A172 (cell line): ENCODE measurements at places on chromosomes 11 and 22. TPM values are rescaled to one million over a fixed set of nuclear protein-coding genes. Genes with fewer than 3 reads are reported as not detected.

Gene CBLIF
- not detected in 2 replicates for total RNA-seq

Gene TNNI2
- not detected in 2 replicates for total RNA-seq

Gene OR4C3
- total RNA-seq, result not detected in 2 replicates

- DNase-seq, result no peak
These were observed 1.0 kb downstream of the RTN3 start for GRCh38 chr11:63682066-63683021.

DNA sequence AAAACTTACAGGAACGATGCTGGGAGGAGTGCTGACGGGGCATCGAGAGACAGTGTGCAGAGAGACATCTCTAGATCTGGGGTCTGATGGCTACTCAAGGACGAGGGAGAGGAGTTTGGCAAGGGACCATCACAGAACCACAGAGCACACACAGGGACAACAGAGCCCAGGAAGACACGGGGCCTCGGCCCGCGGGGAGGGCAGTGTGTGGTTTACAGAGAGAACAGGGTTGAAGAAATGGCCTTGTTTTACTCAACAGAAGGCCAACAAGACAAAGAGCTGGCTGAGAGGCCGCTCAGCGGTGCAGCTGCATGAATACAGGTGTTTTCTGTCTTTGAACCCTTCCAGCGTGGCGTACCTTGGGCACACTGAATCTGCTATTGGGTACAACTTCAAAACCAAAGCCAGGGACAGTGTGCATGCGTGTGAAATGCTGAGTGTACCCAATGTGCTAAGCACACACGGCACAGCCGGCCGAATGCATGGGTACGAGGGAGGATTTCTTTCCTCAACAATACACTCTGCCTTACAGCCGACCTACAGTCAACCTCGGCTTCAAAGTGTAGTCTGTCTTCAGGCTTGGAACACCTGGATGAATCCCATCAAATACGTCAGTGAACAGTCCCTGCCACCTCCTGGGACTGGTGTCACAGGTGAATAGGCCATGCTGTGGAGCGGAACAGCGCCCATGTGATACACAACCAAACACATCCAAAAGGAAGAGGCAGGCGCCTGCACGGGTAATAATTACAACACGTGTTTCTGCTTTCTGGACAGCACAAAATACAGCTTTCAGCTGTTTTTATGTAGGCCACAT is 20.7 kb upstream of the BID start:
- DNase-seq, result no peak

GRCh38 chr22:21652010-21652546 is 10.0 kb downstream of the SDF2L1 start:
- DNase-seq, result peak; percentile 28

DNA sequence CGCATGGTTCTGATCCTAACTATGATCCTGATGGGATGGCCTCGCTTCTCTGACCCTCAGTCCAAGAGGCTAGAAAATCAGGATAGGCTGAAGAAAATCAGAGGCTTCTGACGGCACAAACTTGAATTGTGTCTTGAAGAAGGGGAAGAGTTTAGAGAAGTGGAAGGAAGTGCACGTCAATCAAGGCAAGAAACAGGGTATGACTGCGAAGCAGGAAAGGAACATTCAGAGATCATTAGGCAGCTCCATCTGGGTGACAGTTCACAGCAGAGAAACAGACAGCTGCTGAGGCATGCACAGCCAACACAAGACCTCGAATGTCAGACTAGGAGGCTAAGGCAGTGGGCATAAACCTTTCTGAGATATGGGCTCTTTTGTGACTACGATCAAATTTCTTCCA is 29.3 kb downstream of the CLPB start:
- no peak for DNase-seq

GRCh38 chr11:70201882-70202861 is 924 bp upstream of the FADD start:
- DNase-seq, result no peak

DNA sequence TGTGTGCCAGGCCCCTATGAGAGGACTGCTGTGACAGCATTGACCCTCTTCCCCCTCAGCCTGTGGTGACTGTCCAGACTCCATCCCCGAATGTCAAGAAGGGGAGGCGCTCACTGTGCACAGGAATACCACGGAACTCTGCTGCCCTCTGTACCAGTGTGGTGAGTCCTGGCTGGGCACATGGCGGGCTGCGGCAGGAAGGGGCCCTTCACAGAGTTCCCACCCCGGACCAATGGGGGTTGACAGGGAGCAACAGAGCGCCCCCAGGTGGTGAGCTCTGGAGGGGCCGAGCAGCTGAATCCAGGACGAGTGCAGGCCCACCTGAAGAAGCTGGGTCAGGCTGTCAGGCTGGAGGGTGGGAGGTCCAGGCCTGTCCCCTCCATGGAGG is 83.8 kb upstream of the MYOD1 start:
- DNase-seq, result no peak

DNA sequence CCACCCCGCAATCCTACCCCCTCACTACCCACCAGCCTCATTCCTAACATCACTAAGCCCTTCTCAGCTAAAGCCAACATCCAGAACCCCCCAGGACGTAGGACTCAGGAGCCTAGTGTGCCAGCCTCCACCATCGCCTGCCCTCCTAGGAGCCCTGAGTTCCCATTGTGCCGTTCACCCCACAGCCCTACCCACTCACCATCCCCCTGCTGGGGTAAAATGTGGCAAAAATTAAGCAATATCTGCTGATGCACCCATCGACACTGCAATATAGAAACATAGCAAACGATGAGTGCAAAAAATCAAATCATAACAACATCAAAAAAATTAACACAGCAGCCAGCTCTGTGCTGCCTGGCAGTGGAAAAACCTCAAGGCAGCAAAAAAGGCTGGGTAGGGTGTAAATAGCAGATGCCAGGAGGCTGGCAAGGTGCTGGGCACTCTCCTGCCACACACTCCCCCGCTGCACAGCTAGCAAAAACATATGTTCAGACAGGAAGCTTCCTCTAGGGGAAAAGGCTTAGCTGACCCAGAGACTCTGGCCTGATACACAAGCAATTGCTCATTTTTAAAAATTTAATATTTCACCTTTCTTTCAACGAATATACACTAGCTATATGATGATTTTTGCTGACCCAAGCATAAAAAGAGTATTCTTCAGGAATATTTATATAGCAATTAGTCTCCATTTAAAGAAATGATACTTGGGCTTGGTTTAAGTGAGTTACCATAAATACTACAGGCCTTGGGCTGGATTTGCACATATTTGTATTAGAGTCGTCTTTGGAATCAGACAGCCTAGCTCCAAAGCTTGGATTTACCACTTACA is 33.8 kb downstream of the PRDM10 start:
- no peak for DNase-seq
